ENCODE measurements at places on chromosomes 5 and 9.

- DNase-seq = no peak
Observed at GRCh38 chr5:115785381-115786065, 30.9 kb downstream of the CDO1 start.

- peak; percentile 66 for DNase-seq
Observed at GRCh38 chr9:71806901-71807307, 38.6 kb upstream of the CEMIP2 start.

DNA sequence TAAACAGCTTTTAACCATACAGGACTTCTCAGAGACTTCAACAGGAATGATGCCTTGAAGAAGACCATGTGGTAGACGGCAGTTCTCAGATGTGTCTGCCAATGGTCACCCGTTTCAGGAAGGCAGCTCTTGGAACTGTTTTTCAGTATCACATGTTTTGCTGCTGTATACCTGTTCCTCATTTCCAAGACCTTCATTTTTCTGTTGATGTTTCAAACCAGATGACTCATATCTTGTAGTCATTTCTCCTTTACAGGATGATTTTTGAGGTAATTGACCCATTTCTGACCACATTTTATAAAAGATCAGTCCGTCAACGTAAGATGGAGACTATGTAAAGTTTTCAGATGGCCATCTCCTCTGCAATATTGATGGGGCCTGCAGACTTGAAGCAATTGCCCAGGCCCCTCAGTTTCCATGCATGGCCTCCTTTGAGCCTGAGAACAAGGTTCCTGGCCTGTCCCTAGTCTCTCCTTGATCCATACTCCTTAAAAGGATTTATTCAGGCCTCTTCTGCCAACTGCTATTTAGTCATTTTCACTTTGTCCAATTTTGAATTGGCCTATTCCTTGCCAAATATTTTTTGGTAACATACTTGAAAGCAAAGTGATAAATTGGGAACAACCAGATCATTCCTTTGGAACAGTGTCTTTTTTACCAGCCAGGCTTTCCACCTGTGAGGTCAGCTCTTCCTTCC lies 128.6 kb downstream of the PDZD2 start:
- DNase-seq = no peak

- DNase-seq = no peak
Observed at GRCh38 chr9:6686396-6686795, 40.9 kb upstream of the GLDC start.

- DNase-seq = no peak
Observed at GRCh38 chr5:180553530-180553929, 37.8 kb downstream of the SCGB3A1 start.

- DNase-seq = no peak
Observed at GRCh38 chr9:123927625-123928532, 2.0 kb downstream of the DENND1A start.

- DNase-seq = no peak
Observed at GRCh38 chr5:114430532-114430931, 68.7 kb downstream of the KCNN2 start.

GRCh38 chr5:180007582-180007981 lies 64.0 kb downstream of the RNF130 start:
- DNase-seq = no peak

GRCh38 chr9:15135164-15135792 lies 171.7 kb downstream of the TTC39B start:
- DNase-seq = peak; percentile 52

GRCh38 chr5:50770441-50770840 lies 104.0 kb downstream of the PARP8 start:
- DNase-seq = no peak

GRCh38 chr5:140566665-140567064 lies 2.0 kb downstream of the SLC35A4 start:
- DNase-seq = no peak

DNA sequence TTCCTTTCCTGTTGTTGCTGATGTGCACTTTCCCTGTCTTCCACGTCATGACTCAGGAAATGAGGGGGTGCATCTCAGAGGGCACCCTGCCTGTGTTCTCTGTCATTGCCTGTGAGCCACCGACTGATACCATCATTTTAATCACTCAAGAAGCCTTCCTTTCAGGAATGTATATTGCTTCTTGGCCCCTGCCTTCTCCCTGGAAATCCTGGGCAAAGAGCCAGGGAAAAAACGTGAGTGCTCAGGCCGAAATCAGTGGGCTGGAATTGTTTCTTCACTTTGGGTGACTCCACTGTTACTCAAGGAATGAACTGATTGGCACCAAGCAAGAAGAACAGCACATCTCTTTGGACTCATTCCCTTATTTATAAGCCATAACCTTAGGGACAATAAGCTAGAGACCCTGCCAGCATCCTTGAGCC lies 126.1 kb downstream of the SNX18 start:
- DNase-seq = no peak

GRCh38 chr5:14408969-14409586 lies 172.5 kb upstream of the OTULINL start:
- no peak for DNase-seq

DNA sequence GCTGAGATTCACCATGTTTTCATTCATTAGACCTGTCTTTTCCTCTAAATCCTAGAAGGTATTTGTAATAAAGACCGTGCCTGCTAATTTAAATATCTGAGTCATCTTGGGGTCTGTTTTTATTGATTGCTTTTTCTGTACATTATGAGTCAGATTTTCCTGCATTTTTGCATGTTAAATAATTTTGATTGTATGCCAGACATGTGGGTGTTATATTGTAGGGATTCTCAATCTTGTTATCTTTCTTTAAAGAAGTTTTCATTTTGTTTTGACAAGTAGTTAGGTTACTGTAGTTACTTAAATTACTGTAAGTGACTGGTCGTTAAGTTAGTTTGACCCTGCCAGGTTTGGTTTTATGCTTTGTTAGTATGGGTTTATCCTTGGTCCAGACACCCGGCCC lies 35.1 kb downstream of the EXOSC2 start:
- DNase-seq = no peak

DNA sequence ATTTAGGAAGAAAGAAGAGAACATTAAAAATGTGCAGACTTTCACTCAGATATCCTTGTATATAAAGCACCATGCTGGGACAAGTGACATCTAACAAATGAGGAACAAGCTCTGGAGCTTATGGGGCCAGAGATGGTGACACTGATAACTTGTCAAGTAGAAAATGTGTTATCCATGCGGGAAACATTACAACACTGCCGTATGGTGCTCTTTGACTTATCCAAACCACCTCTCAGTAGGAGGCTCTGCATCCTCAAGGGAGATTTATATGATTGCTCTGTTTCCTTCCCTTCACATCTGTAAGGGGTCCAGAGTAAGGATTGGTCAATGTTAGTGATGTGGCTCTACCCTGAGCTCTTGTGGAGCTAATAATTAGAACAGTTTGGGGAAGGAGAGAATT lies 23.5 kb downstream of the KCTD16 start:
- no peak for DNase-seq
